ENCODE measurements at places on chromosomes 1 and 21. TPM values are rescaled to one million over a fixed set of nuclear protein-coding genes. Genes with fewer than 3 reads are reported as not detected.

FGGY gene
- 10.4 TPM for total RNA-seq

C1orf56 gene
- total RNA-seq, result 1.3 TPM

IL12RB2 gene
- total RNA-seq, result 1.3 TPM

CNTN2 gene
- 0.04 TPM for total RNA-seq

ABCG1 gene
- total RNA-seq, result 4.2 TPM

RNF186 gene
- 0.16 TPM for total RNA-seq

CD1B gene
- total RNA-seq, result not detected

NBPF20 gene
- 2.1 TPM for total RNA-seq

CDC20 gene
- 76.2 TPM for total RNA-seq

OR2L5 gene
- total RNA-seq, result not detected

ARHGEF16 gene
- 19.9 TPM for total RNA-seq

MROH9 gene
- not detected for total RNA-seq

PTPRU gene
- total RNA-seq, result 6.2 TPM

DEPDC1 gene
- 10.4 TPM for total RNA-seq

HES5 gene
- total RNA-seq, result 1.3 TPM

CD1D gene
- total RNA-seq, result 0.44 TPM

TP73 gene
- 5.2 TPM for total RNA-seq

SLC30A10 gene
- 0.12 TPM for total RNA-seq

GJC2 gene
- 0.44 TPM for total RNA-seq

OR2T11 gene
- total RNA-seq, result not detected

SELL gene
- 1.0 TPM for total RNA-seq

SYF2 gene
- 20.7 TPM for total RNA-seq

KCNQ4 gene
- 0.24 TPM for total RNA-seq

MIXL1 gene
- total RNA-seq, result not detected

MYOM3 gene
- 0.88 TPM for total RNA-seq

TDRKH gene
- total RNA-seq, result 2.2 TPM

NHLH1 gene
- 0.08 TPM for total RNA-seq

PGLYRP4 gene
- 14.5 TPM for total RNA-seq

SLC6A17 gene
- 0.28 TPM for total RNA-seq
